ENCODE measurements at places on chromosomes 12 and 14.

DNA sequence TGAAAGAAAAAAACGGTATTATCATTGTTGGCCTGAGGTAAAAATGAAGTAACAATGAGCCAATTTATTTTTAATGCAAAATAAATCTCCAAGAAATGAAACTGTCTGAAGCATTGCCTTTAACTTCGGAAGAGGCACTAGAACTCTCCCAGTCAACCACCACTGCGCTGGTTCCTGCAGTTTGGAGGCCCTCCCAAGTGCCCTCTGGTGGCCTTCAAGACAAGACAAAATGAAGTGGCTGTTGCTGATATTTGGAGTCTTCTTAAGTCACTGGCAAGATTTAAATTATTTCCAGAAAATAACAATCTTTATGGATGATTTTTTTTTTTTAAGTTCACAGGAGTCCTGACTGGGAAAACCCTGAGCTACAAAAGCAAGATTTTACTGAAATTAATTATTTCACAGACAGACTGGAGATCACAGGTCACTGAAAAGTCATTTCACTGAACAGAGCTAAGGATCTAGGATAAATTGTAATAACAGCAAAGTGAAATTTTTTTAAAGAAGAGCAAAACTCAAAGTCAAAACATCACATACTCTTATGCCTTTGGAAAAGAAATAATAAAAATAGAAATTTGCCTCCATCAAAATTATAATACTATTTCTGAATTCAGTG, 58.2 kb downstream of the DICER1 start:
- H3K36me3 ChIP-seq = peaks cover 28% of the 10 kb centered on the region
- H3K27me3 ChIP-seq = no peaks in the 10 kb centered on the region
- DNase-seq = peak; percentile 74
- peaks cover 4% of the 10 kb centered on the region for H3K4me1 ChIP-seq
- H3K27ac ChIP-seq = no peak overlapping the region

DNA sequence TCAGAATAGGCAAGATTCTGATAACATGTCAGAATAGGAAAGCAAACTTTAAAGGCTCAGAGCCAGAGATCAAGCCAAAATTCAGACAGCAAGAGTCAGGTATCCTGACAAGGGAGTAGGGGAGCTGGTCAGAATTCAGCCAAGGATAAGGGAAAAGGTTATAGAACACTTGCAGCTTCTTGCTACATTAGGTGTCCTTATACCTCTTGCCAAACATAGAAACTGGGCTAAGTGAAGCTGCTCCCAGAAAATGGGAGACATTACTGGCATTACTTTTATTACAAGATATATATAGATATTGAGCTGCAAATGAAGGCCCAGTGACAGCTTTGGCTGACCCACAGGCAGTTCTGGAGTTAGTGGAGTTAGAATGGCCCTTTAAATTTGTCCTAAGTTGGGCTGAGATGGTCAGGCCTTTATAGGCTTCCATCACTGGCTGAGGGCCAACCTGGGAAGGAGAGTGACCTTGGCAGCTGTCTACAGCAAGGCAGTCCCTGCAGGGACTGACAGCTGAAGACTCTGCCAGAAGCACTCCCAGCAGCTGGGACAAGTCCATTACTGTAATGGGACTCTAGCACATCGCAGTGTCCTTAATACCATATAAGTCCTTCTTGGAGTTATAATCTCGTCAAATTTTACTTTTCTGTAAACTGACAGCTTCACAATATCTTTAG, 83.0 kb downstream of the LRRC9 start:
- H3K36me3 ChIP-seq = no peaks in the 10 kb centered on the region
- H3K4me3 ChIP-seq = no peak overlapping the region
- peak; percentile 81 for DNase-seq
- H3K27ac ChIP-seq = no peak overlapping the region

DNA sequence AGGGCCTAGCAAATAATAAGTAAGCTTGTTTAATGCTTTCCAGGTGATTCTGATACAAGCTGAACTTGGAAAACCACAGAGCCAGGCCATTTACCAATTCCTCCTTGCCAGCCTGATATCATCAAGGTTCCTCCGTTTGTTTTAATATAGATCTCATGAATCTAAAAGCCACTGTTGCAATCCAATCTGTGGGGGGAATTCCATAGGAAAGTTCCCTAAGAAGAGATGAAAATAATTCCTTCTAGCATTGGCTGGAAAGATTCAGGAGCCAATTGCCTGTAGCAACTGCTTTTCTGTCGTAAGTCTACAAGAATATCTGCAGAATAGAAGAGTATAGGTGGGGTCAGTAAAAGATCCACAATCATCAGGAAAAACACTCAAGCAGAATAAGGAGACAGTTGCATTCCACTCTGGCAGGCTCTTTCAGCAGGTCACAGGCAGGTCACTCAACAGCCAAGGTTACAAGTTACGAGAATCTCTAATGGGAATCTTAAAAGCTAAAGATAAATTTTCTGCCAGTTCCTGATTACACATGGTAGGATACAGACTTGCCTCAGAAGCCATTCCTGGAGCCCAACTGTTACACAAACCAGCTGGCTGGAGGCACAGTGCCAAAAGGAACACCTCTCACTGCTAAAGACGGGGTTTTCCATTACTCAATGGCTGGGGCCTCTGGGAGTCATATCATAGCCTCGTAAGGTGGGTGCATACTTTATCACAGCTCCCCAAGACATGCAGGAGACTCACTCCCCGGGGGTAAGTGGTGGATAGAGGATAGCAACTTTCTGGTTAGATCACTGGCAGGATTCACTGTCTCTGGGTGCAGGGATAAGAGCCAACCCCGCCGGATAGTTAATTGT, 43.6 kb downstream of the FGD6 start:
- H3K27ac ChIP-seq = peak overlapping the region; percentile 32
- H3K4me1 ChIP-seq = peaks cover 19% of the 10 kb centered on the region
- peak; percentile 89 for DNase-seq
- H3K36me3 ChIP-seq = no peaks in the 10 kb centered on the region
- H3K27me3 ChIP-seq = no peaks in the 10 kb centered on the region

DNA sequence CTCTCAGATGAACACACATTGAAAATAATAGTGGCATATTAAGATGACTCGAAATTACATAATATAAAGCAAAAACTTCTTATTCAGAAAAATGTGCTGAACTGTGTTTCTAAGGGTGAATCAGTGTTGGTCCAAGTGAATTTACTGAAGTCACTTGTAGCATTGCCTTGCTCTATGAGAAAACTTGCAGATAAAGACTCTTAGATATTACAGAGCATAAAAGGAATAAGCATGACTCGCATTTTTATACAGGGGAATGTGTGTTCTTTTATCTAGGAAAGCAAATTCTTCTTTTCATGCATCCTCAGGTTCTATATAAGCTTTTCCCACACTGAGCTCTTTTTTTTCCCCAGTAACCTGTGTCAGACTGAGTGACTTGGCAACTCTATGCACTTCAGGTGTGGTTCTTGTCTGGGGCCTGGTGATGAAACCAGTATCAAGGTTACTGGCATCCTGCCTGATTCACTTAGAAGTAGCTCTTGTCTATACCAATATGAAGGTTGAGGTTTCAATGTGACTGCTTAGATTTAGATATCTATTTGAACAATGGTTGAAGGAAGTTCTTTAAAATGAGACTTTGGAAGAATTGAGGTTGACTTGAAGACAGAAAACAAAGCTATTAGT, 76.1 kb downstream of the OTOGL start:
- H3K4me3 ChIP-seq = no peak overlapping the region
- H3K27me3 ChIP-seq = no peaks in the 10 kb centered on the region
- no peaks in the 10 kb centered on the region for H3K36me3 ChIP-seq
- H3K4me1 ChIP-seq = no peaks in the 10 kb centered on the region
- no peak overlapping the region for H3K27ac ChIP-seq

- DNase-seq = peak; percentile 40
- H3K4me1 ChIP-seq = peaks cover 7% of the 10 kb centered on the region
- no peaks in the 10 kb centered on the region for H3K36me3 ChIP-seq
- no peak overlapping the region for H3K4me3 ChIP-seq
- H3K27ac ChIP-seq = no peak overlapping the region
These were observed 130.8 kb upstream of the FLRT2 start for GRCh38 chr14:85399186-85399585.

DNA sequence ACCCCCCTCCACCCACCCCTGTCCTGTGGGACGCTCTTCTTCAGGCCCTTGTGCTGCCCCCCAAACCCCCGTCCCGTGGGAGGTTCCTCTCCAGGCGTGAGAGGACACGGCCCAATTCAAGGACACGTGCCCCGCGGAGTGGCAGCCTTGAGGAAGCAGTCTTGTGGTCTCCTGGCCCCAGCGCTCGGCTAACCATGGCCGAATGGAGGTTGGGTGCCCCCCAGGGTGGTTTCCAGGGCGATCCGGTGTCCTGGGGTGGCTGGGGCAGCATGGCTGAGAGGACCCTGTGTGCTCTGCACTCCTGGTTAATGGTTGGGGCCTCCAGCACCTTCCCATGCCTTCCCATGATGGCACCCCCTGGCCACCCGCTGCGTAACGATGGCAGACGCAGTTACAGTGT, 53.6 kb downstream of the LRCOL1 start:
- no peak overlapping the region for H3K4me3 ChIP-seq
- H3K27me3 ChIP-seq = no peaks in the 10 kb centered on the region
- H3K36me3 ChIP-seq = peaks cover 15% of the 10 kb centered on the region
- peaks cover 4% of the 10 kb centered on the region for H3K4me1 ChIP-seq

DNA sequence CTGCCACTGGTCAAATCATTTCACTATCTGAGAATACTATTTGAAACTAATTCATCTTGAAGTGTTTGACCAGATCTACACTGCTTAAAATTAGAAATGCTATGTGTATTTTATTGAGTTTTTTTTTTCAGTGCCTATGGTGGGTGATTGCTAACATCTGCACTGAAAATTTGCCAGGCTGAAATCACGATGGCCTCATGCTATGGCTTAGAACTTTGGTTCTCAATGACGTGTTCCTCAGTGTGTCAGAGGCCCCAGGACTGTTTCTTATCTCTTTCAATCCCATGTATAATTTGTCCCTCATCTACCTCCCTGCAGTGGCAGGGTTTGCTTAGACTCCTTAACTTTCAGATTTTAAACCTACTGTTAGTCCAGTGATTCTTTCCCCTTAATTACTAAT, 36.2 kb upstream of the NKX2-8 start:
- no peak overlapping the region for H3K27ac ChIP-seq
- no peaks in the 10 kb centered on the region for H3K4me1 ChIP-seq
- H3K36me3 ChIP-seq = no peaks in the 10 kb centered on the region
